ENCODE measurements at places on chromosomes 3 and 15.

DNA sequence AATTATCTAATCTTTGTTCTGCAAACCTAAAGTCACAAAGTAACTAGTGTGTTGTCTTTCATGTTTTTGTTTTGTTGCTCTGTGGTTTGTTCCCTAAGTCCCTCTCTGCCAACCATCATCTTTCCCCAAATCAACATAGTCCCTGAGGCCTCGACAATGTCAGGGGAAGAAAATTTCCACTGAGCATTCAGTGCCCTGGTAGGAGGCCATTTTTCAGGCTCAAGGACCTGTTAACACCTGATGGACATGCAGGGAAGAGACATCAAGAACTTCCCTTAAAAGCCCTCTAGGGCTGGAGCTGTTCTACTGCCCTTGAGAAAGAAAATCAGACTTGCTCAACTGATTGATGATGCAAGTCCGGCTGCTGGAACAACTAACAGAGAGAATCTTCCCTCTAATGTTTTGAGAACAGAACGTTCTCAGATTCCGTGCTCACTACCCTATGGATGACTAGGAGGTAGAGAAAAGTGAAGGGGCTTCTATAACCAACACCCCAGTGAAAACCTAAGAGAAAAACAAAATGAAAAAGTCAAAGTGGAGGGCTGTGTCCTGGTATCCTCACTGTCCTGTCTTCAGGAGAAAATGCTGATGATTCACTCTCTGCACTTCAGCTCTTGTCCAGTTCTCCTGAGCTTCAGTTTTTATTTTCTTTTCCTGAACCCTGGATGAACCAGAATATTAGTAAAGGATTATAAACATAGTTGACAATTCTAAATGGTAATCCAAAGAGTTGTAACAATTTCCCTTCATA, 373.1 kb downstream of the FOXP1 start:
- no peak for DNase-seq

- DNase-seq: no peak
Measured at GRCh38 chr15:60804551-60804950, 325.6 kb upstream of the ICE2 start.

DNA sequence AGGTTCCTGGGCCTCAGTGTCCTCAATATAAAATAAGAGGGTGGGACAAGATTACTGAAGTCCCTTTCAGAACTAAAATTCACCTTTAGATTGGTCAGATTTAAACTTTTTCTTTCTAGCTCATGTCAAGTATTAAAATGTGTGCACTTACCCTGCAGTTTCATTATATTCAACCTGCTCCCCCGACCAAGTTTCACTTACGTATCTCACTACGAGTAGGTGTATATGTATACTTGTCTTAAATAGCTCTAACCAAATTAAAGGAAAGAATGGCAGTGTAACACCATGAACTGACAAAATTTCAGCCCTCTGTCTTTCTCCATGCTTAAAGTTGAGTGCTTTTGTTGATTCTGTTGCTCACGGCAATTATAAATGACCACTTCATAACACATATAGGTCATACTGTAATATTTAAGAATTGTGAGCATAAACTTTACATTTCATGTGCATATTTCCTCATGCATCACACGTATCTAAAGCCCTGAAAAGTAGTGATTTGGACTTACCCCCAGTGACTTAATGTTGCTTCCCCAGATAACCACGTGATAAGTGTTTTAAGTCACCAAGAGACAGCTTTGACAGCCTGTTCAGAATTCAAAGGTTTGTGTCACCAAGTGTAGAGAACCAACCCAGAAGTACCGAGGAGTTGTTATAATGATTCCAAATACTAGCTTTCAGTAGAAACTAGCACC, 70.0 kb downstream of the PGPEP1L start:
- no peak for DNase-seq

DNA sequence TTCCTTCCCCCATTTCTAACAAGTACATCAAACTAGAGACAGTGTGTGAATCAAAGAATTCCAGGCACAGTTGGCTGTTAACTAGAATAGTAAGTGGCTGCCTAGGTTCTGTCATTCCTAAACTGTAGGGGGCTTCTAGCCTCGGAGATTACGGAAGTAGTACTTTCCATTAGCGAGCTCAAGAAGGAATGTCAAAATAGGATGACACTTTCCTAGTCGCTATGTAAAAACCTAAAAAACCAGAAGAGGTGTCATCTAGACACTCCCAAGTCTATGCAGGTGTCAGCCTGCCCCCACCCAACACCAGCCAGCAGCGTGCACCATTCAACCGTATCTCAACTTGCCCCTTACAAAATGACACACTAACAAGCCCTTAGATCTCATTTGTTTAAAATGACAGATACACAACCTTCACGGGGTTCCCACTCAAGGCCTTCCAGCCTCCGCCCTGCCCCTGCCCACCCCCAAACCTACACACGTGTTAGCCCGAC, 874 bp downstream of the INO80 start:
- DNase-seq: no peak

DNA sequence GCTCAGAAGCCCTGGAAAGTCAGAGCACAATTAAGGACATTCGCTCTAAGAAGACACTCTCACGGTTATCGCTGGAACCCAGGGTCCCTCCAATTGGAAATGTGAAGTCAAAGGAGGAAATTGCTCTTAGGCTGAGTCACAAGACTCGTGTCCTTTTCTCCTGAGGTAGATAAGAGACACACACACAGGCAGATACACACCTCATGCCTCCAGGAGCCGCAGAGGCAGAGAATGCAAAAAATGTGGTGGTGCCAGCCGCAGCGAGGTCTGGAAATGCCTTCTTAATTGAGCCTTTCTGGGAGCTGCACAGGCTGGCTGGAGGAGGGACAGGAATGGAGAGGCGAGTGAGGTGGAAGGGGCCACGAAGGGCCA, 189.3 kb downstream of the OPA1 start:
- no peak for DNase-seq
